Left renal pelvis (tissue), 4 donors: ENCODE measurements at places on chromosomes 7 and 10.

GRCh38 chr7:12239806-12240205 lies 28.7 kb downstream of the TMEM106B start:
- no peak for DNase-seq

DNA sequence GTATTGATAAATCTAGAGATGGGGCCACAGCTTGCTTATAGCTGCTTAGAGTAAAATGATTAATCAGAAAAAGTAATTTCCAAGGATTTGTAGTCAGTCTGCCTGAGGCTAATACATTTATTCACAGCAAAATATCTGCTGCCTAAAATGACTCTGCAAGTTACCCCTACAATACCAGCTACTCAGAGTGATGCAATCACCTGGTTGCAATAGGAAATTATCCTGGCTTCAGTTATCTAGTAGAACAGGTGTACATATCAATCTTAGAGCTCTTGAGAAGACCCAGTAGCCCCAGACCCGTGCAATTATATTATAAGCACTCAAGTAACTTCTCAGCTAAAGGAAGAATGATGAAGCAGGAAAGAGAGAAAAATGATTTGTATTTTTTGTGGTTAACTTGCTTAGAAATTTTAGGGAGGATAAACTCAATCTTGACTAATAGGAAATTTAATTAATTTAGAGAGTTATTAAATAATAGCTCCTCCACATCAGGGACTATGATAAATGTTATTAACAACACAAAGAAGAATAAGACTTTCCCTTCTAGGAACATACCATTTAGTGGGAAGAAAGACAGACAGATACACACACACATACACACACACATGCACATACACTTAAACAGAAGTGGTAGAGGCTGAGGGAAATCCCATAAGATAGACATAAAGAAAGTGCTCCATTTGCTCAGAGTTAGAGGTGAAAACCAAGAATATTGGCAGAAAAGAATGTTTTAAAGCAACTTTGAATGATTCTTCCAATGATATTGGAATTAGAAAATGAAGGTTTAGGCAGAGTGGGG lies 140.4 kb upstream of the PRSS1 start:
- DNase-seq, result no peak

DNA sequence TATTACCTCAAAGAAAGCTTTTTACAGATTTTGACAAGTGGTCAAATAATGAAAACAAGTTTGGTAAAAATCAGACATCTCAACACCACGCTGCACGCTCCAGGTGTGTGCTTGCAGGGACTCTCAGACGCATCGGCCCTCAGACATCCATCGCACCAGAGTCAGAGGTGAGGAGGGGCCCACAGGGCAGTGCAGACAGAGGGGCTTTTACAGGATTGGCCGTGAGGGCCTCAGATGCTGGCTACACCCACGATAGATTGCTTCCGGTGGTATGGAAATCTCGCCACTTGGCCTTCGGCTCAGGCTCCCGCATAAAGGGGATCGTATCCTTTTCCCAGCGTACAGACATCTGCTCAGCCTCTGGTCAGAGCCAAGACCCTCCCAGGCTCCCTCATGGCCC lies 72.1 kb downstream of the TCERG1L start:
- no peak for DNase-seq

DNA sequence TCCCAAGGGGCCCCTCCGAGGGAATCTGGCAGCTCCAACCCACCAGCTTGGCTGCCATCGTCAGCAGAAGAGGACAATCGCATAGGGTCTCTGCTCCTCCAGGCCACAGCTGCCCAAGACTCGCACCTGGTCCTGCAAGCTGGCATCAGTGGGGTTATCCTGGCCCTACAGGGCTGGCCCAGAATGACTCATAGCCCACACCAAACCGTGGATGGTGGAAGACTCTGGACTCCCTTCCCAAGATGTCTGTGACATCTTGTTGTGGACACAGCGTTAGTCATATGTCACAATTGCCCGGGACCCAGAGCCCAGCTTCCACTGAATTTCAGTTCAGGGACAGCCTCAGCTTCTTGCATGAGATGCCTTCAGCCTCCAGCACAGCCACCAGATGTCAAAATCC lies 91.5 kb upstream of the CUX1 start:
- DNase-seq, result no peak

GRCh38 chr7:117023325-117023854 lies 70.1 kb downstream of the ST7 start:
- no peak for DNase-seq

GRCh38 chr7:37698276-37698675 lies 14.7 kb downstream of the GPR141 start:
- DNase-seq, result no peak

DNA sequence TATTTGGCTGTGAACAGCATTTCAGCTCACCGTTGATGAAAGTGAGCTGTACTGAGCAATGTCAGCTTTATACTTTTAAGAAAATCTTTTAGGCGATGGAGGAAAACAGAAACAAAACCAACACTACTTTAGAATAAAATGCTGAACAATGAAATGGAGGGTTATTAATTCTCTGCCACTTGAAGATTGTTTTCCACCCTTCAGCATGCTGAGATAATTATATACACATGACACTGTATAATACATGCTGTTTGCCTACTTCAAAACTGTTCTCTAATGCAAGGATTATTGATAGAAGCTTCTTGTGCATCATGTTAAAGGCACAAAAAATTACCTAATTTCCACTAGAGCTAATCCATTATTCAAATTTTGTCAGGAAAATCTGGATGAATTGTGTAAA lies 66.8 kb downstream of the CACNA2D1 start:
- DNase-seq, result no peak

DNA sequence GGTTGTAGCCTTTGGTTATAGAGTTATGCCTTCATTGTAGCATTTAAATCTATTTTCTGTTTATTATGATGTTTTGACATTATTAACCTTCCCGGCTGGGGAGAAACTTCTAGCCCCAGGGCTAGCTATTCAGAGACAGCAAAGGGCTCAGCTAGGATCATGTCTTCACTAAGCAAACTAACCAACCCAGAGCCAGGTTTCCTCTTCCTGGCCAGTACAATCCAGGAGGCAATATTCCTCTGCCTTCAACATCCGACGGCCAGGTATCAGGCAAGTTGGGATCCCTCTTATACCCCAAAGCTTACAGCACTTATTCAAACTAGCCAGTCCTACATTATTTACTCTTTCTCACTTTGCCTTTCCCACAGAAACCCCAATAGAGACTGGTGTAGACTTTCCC lies 1060.7 kb upstream of the GHITM start:
- no peak for DNase-seq

GRCh38 chr10:99565166-99565565 lies 32.4 kb downstream of the NKX2-3 start:
- no peak for DNase-seq

DNA sequence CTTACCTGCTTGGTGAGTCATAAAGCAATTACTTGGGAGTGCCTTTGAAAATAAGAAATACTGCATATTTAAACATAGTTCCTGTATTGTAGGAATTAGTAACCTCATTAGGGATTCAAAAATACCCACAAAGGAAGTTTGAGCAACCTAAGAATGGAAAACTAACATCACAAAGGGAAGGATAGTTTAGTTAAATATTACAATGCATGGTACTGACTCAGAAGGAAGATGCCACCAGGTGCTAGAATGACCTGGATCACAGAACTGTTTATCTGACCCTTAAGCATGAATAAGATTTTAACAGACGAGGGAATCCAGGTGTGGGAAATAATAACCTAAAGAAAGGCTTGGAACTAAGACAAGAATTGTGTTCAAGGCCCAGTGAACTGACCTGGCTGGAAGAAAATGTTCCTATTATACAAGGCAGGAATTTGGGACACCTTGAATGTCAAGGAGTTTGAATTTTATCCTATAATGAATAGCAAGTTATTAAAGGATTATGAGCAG lies 106.4 kb downstream of the GSAP start:
- DNase-seq, result no peak

- DNase-seq, result no peak
These were observed 8.9 kb downstream of the DLX6 start for GRCh38 chr7:97014145-97014750.

GRCh38 chr7:4800926-4801838 lies 25.8 kb downstream of the AP5Z1 start:
- no peak for DNase-seq

DNA sequence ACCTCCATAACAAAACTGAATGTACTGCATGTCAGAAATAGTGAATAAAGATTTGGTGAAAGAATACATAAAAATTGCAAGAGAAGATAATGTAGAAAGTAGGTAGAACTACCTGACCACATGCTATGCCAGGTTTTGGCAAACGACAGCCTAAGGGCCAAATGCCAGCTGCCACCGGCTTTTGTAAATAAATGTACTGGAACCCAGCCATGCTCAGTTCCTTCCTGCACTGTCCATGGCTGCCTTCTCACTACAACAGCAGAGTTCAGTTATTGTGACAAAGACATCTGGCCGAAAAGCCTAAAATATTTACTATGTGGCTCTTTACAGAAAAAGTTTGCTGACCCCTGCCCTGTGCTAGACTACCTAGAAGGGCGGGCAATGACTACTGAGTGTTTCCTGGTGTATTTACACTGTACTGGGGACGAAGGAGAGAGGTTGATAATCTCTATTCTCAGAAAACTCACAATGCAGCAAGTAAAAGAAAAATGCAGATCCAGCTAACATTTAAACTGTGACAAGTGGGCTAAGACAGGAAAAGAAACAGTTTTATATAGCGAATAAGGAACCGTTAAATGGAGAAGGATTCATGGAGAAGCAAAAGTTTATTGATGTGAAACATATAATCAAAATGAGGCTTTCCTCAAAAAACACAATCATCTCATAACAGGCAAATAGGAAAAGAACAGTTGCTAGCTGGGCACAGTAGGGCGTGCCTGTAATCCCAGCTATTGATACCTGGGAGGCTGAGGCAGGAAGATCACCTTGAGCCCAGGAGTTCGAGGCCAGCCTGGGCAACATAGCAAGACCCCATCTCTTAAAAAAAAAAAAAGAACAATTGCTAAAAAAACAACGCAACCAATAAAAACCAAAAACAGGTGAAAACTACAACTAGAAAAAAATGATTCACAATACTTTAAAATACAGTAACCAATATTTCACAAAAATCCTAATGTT lies 13.7 kb downstream of the KIN start:
- no peak for DNase-seq

GRCh38 chr7:1575809-1576208 lies 6.0 kb upstream of the PSMG3 start:
- no peak for DNase-seq

GRCh38 chr10:8146650-8147049 lies 92.2 kb downstream of the GATA3 start:
- DNase-seq, result no peak

DNA sequence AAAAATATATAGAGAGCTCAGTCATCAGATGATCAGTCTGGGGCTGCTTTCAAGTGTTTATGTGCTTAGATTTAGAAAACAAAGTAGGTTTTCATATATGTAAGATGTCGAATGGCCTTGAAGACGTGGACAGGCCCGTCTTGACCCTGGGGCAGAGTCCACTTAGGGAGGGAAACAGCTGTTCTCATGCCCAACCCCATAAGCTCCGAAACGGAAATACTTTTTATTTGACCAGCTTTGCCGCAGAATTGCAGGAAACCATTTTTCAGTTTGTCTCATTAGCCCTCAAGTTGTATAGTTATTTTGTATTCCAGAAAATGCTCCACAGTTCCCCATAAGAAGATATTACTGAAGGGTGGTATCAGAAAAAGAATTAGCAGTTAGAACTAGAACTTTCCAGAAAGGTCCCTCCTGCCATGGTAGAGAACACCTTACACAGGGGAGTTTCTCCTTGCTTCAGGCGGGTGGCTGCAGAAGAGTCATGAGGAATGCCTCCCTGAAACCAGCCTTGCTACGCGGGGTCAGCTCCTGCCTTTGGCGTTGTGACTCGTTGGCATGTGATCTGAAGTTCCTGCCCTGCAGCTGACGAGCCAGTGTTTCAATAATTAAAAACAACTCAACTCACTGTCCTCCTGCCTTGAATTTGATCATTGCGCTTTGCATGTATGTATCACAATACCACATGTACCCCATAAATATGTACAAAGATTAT lies 192.7 kb downstream of the CELF2 start:
- DNase-seq, result no peak

- DNase-seq, result no peak
These were observed 47.0 kb upstream of the RASGEF1A start for GRCh38 chr10:43313901-43314300.

DNA sequence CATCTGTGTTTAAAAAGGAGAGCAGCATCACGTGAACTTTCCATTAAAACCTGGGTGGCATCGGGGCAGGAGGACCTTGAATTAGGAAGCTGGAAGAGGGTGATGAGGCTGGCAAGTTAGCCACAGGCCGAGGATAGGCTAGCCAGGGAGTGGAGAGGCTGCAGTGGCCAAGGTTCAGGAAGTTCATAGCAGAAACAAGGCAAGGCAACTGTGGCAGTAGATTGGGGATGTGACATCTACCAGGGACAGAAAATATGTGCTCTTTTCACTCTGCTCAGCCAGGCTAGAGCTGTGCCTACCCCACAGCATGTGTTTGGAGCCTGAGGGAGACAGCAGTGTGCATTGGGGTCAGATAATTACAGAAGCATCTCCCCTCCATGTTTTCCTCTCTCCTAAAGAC lies 2.2 kb upstream of the INPP5F start:
- no peak for DNase-seq

GRCh38 chr7:104993217-104993862 lies 20.7 kb upstream of the KMT2E start:
- no peak for DNase-seq

DNA sequence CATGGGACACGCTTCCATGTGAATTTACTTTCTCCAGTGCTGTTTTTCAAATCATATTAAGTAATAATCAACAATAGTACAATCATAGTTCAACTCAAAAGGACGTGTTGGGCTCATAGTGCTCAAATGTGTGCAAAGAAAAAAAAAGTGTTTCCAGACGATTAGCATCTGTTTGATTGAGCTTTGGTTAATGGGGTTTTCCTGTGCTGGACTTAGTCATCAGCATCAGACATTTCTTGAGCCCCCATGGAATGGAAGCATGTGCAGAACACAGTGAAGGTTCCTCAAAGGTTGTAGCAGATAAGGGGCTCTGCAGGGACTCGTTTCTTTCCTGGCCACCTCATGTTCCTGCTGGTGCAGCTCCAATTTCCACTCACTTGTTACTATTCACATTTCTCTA lies 233.9 kb downstream of the PAXIP1 start:
- DNase-seq, result no peak

- no peak for DNase-seq
These were observed 406.1 kb downstream of the MDFIC start for GRCh38 chr7:115328018-115328417.

- no peak for DNase-seq
These were observed 7.3 kb downstream of the LFNG start for GRCh38 chr7:2526659-2527504.

- DNase-seq, result no peak
These were observed 41.5 kb downstream of the TPST1 start for GRCh38 chr7:66246554-66247171.

GRCh38 chr10:44071479-44071878 lies 313.4 kb downstream of the CXCL12 start:
- DNase-seq, result no peak

GRCh38 chr7:7817748-7818147 lies 99.3 kb upstream of the RPA3 start:
- no peak for DNase-seq
